ENCODE measurements at places on chromosomes 1 and 21.

GRCh38 chr21:34351786-34352241 is 12.0 kb upstream of the KCNE2 start:
- peak; percentile 30 for DNase-seq

DNA sequence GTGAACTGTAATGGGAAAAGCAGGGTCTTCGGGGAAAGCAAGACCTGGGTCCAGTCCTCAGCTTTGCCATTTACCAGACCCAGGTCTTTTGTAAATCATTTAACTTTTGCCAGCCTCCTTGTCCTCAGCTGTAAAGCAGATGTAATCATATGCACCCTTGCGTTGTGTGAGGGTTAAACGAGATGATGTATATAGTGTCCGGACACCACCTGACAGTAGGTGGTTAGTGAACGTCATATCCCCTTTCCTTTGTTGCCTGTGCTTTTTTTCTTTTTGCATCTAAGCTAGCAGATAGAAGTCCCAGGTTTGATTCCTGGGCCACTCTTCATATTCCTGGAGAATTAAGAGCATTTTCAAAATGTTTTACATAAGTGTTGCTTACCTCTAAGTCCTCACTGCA is 28.5 kb downstream of the IL12RB2 start:
- DNase-seq, result no peak

DNA sequence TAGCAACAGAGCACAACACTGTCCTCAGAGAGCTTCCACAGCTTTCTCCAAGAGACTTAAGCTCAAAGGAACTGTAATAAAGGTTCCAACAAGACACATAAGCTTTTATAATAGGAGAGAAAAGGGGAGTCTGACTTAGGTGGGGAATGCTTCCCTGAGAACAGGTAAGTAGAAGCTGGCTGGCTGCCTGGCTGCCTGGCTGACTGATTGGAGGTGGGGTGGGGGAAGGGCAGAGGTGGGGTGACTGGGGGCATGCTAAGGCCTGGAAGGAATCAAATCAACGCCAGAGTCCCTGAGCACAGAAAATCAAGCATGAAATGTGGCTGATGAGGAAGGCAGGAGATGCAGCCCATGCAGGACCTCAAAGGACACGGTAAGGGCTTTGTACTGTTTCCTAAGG is 45.8 kb downstream of the DMAP1 start:
- DNase-seq, result no peak

DNA sequence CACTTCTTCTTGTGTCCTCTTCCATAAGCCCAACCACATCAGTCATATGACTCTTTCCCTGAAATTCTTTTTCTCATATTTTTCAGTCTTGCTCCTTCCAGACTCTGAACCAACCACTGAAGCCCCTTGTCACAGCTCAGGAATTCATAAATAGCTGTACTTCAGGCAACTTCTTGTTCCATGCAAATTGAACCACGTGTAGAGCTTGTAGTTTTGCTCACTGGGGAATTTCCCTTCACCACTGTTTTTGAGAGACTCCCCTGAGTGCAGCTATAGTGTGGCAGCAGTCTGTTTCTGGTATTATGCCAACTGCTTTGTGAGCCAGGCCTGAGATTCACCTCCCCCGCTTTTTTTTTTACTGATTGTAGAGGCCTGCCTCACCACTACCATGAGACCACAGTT is 150.3 kb upstream of the SPAG17 start:
- peak; percentile 98 for DNase-seq

GRCh38 chr1:226034482-226034881 is 28.0 kb upstream of the H3-3A start:
- peak; percentile 90 for DNase-seq

DNA sequence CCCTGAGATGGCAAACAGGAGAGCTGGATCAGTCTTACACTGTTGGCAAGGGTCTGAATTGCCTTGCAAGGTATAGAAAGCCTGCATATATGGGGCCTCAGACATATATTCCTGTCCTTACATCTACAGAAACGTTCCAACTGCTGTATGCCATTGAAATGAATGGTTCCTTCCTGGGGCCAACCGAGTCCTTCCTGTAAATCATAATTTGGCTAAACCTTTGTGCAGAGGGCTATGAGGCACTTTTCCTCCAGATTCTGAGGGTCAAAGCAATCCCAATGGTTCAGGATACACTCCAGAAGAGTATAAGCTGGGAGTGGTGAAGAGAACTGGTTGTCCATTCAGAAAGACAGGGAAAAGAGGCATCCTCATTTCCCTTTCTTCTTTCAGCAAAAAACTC is 190.5 kb downstream of the PTPRC start:
- no peak for DNase-seq

DNA sequence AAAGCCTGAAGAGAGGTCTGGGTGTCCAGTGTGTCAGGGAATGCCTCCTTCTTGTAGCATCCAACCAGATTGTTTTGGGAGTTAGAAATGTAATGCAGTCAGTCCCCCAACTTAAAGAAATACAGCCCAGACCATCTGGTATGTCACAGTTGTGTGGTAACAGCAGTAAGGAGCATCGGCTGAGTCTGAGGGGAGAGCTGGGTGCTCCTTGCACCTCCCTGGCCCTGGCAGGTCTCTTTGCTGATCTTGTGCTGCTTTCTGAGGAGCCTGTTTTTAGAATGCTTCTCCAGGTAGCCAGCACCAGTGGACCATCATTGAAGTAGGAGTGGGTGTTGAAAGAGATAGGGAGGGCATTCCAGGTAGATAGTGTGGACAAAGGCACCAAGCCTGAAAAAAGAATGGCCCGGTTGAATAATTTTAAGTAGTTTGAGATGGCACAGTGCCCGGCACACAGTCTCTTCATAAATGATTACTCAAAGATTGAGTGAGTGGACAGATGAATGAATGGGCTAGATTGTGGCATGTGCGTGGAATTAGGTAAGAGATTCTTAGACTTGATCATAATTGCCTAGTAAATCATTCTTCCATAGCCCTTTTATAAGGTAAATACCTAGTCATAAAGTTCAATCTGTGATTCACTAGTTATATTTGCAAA is 46.5 kb downstream of the LAMC1 start:
- peak; percentile 28 for DNase-seq

GRCh38 chr1:161080441-161081405 is 8.6 kb downstream of the NECTIN4 start:
- peak; percentile 51 for DNase-seq

- peak; percentile 60 for DNase-seq
These were observed 3.1 kb upstream of the BLACAT1 start for GRCh38 chr1:205458777-205459566.

DNA sequence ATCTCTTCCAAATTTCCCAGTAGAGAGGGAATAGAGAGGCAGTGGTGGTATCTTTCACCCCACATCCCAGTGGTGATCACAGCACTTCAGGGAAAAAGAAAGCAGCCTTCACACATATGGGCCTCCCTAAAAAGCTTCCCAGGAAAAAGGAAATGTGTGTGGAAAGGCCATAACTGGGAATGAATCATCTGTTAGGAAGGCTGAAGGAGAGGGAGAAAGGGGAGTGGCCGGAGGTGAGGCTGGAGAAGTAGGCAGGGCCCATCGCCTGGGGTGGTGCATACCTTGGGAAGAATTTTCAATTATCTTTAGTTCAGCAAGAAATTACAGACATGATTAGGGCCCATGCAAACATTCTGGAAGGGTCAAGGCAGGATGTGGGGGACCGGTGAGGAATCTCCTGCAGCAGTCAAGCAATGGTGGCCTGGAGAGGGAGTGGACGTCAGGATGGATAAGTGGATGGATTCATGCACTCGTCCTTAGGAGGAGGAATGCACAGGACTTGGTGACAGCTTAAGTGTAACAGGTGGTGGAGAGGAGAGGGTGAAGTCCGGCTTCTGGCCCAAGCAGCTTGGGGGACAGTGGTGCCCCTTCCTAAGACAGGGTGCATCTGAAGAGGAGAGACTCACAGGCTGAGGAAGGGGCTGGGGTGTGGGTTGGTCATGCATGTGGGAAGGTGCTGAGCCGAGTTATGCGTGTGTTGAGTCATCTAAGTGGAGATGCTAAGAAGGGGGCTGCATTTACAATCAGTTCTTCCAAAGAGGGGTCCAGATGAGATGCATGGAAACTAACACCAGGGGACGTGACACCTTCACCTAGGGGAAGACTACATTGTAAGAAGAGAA is 17.9 kb downstream of the HIVEP3 start:
- peak; percentile 90 for DNase-seq

DNA sequence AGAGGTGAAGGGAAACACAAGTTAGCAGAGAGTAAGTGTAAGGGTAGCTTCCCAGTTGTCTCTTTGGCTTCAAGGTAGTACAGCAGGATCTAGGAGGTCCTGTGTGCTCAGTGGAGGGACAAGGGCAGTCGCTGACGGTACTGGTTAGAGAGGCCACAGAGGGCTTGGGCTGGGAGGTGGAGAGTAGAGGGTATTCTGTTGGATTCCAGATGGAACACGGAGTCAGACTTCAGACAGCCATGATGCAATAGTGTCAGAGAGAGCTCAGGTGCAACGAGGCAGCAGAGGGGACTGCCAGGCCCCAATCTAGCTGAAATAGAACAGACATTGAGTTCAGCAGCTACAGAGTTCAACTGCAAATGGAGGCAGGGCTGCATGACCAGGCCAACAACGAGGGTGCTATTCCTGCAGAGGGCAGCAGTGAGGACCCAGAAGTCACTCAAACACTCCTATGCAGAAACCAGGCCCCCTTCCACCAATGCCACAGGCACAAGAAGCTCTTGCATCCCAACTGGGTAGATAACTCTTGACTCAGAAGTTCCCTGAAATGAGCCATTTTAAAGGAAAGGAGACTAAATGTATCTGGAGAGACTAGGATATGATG is 325.0 kb upstream of the ESRRG start:
- no peak for DNase-seq

DNA sequence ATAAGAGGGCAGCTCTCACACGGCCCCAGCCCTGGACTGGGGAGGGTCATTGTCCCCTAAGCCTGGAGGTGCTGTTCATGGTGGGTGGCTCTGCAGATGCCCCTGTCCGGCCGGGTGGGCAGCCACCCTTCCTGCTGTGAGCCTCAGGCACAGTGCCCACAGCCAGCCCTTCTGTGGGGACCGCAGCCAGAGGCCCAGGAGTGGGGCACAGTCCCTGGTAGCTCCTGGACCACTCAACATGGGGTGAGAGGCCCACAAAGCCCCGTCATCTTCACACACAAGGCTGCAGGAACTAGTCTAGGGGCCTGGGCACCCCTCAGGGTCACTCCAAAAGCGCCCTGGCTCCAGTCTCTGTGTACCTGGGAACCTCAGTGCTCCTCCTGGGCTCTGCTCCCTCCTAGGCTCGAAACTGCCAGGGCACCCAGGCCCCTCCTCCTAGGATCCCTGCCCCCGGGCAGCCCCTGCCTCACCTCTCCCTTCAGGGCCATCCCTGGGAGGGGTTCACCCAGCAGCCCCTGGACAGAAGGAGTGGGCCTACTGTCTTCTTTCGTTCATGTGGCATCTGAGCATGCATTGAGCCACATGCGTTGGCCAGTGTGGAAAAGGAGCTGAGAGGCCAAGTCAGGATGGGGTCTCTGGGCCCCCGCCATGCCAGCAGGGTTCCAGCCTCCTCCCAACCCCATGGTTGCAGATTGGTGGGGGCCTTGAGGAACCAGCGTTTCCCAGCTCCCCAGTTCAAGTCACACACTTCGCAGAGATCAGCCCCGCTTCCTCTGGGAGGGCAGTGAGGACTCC is 43.0 kb downstream of the WNT9A start:
- no peak for DNase-seq

- DNase-seq, result no peak
These were observed 35.0 kb upstream of the HUNK start for GRCh38 chr21:31837618-31838390.

DNA sequence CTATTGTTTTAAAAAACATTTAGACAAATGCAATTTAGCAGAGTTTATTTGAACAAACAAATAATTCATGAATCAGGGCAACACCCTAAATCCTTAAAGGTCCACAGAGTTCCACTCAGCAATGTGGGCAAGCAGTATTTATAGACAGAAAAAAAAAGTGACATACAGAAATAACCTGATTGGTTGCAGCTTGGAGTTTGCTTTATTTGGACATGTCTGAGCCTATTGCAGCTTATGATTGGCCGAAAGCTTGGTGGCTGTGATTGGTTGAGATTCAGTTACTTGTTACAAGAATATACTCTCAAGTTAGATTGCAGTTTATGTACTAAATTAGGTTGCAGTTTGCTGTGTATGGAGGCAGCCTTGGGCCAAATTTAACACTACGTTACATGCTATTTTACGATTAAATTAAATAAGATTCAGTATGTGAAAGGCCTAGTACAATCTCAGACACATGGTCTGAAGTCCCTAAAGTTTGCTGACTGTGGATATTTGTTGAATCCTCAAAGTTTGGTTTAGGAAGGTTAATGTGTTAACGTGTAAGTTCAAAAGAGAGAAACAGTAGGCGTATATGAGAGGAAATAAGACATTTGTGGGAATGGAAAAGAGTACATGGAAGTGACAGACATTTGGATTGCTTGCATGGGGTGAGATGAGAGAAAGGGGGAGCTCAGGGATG is 6.9 kb upstream of the CAMSAP2 start:
- peak; percentile 23 for DNase-seq

- DNase-seq, result no peak
These were observed 23.4 kb downstream of the PPFIA4 start for GRCh38 chr1:203049576-203050180.

GRCh38 chr21:45535341-45536081 is 6.7 kb downstream of the SLC19A1 start:
- no peak for DNase-seq

DNA sequence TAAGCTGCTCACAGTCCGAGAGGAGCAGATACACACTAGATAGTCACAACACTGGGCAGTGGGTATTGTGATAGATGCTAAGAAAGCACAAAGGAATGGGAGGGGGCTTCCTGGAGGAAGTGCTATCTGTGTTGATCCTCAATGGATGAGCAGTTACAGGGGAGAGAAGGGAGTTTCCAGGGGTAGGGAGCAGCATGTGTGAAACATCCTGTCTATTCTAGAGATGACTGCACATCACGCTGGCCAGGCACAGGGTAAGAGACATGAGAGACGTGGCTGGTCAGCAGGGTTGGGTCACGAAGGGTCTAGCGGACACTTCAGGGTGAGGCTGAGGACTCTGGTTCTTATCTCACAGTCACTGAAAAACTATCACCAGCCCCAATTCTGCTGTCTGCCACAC is 235.2 kb downstream of the TRABD2B start:
- DNase-seq, result no peak

- DNase-seq, result no peak
These were observed 22.9 kb upstream of the IKBKE start for GRCh38 chr1:206447422-206447765.

DNA sequence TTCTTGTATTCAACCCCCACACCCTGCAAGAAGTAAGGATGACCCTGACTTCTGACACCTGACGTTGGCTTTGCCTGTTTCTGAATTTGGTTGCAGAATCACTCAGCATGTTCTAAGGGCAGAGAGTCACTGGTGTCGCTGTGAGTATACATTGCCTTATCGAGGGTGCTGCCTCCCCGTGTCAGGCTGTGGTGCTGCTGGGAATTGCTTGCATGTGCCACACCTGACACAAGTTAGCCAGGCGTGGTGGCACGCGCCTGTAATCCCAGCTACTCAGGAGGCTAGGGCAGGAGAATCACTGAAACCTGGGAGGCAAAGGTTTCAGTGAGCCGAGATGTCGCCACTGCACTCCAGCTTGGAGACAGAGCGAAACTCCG is 45.9 kb downstream of the WDR4 start:
- DNase-seq, result peak; percentile 11

- no peak for DNase-seq
These were observed 235.3 kb downstream of the FAF1 start for GRCh38 chr1:50724626-50725286.

- no peak for DNase-seq
These were observed 778 bp upstream of the MIXL1 start for GRCh38 chr1:226222686-226223085.
